ENCODE measurements at places on chromosomes 3 and 15. TPM values are rescaled to one million over a fixed set of nuclear protein-coding genes. Genes with fewer than 3 reads are reported as not detected.
A peak's percentile ranks its signal among the peaks of the same experiment; 100 is the strongest.

The GRM2 gene
- 0.05 TPM for total RNA-seq

DNA sequence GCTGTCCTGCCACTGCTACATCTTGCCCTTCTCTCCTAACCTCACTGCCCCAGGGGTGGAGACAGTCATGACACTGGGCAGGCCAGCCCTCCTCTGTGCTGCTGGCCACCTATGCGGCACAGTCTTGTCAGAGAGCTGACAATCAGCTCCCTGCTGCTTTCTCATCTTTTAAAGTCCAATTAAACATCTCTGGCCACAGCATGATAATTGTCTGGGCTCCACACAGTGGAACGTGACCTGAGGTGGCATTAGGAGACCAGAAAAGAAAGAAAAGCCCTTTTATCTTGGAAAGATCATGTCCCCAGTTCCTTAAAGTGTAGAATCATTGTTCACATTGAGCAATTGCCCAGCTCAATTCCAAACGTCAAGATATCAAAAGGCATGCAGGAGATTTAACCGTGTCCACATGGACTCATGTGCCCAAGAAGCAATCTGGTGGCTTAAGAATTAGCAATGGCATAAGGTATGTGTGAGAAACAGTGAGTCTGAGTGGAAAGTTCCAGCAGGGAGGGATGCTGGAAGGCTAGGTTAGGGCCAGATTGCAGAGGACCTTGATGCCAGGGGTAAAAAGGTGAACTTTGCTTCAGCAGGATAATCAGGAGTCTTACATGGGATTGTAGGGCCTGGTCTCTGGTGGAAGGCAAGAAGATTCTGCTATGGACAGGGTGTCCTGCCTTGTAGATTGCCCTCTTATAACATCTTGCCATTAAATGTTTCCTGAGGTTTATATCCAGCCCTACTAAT is 15.3 kb upstream of the CACNA1D start:
- peak; percentile 78 for DNase-seq

The SLC25A36 gene
- 3.3 TPM for total RNA-seq

DNA sequence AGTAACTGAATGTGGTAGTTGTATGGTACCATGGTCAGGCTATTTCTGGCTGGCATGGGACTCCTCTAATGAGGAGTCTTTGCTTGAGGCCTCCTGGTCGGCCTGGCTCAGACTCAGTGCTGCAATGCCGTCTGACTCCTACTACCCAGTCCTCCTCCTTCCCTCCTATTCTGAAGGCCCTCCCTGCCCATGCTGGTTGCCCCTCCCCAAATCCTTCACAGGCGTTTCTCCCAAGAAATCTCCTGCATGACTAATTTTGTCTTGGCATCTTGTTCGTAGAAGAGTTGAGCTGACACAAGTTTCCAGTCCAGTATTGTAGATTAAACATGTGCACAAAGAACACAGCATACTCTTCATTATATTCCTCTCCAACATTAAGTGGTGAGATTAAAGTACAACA is 115.5 kb downstream of the NFKBIZ start:
- no peak for DNase-seq

GRCh38 chr3:141384575-141384974 is 16.3 kb downstream of the ZBTB38 start:
- DNase-seq, result no peak

- peak; percentile 86 for DNase-seq
Measured at GRCh38 chr3:172159962-172160538, 120.7 kb downstream of the FNDC3B start.

DNA sequence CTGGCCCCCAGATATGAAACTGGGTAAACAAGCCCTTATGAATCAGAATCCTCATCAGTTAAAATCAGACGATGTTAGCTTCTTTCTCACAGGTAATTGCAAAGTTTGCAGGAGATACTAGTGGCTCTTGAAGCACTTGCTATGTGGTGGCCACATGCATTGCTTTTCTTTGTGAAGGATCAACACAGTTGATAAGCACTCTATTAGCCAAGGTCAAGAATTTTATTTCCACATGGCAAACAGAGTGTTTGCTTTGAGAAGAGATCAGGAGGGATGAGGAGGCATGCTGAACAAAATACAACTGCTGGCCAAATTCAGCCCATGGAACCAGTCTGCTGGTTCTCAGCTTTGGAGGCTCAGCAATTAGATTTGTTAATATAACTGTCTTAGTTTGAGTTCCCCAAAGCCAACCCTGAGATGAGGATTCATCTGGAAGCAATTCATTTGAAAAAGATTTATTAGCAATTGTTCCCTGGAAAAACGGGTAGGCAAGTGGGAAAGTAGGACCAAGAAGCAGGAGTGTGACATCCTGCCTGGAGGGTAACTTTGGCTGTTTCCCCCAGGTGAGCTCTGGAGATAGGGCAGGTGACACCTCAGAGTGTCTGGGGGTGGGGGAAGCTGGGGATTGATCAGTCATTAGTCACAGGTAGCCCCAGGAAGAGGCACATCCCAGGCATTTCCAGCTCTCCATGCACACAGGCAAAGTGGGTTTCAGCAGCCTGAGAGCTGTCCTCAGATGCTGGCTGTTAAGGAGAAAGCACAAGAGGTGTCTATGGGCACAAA is 180.3 kb downstream of the ABHD5 start:
- DNase-seq, result no peak

The GPR176 gene
- total RNA-seq, result 0.88 TPM

DNA sequence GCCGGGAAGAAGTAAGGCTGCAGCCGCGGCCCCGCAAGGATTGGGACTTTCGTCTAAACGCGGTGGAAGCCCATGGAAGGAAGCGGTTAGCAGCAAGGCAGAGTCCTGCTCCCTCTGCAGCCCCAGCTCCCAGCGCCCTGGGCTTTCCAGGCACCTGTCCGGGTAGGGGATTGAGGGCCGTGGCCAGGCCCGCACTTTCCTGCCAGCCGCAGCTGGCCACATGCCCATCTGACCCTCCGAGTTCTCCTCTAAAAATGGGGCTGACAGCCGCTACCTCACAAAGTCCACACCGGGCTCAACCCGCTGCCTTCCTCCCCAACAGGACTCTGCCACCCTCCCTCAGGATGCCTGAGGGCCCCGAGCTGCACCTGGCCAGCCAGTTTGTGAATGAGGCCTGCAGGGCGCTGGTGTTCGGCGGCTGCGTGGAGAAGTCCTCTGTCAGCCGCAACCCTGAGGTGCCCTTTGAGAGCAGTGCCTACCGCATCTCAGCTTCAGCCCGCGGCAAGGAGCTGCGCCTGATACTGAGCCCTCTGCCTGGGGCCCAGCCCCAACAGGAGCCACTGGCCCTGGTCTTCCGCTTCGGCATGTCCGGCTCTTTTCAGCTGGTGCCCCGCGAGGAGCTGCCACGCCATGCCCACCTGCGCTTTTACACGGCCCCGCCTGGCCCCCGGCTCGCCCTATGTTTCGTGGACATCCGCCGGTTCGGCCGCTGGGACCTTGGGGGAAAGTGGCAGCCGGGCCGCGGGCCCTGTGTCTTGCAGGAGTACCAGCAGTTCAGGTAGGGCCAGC is 1.9 kb downstream of the NEIL1 start:
- DNase-seq, result no peak

GRCh38 chr15:98805434-98806274 is 157.3 kb downstream of the IGF1R start:
- DNase-seq, result no peak

GRCh38 chr3:29643034-29643425 is 362.2 kb downstream of the RBMS3 start:
- DNase-seq, result no peak

The ACOX2 gene
- 285 TPM for total RNA-seq

The IL5RA gene
- total RNA-seq, result not detected

- peak; percentile 5 for DNase-seq
Measured at GRCh38 chr3:43025423-43025822, 46.3 kb downstream of the GASK1A start.

DNA sequence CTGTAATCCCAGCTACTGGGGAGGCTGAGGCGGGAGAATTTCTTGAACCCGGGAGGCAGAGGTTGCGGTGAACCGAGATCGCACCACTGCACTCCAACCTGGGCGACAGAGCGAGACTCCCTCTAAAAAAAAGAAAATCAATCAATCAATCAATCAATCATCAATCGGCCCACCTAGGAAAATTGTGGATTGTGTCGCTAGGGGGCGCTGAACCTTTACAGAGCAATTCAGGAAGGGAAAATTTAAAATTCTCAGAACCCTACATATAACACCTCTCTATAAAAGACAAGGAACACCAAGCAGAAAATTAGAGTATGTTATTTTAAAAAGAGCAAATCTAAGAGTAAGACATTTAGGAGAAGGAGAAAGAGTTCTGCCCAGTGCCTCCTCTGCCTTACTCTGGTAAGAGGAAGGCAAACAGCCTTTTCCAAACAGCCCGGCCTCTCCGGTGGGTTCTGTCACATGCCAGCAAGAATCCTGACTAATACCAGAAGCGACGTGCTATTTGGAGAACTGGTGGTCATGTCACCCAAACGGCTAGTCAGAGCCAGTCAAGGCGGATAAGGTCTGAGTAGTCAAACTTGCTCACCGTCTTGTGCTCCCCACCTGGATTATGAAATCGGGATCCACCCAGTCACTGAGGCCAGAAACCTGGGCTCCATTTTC is 22.3 kb upstream of the SMCO1 start:
- no peak for DNase-seq

GRCh38 chr3:45988804-45989203 is 6.8 kb downstream of the FYCO1 start:
- no peak for DNase-seq

- no peak for DNase-seq
Measured at GRCh38 chr3:65552434-65552833, 486.3 kb downstream of the MAGI1 start.

- DNase-seq, result no peak
Measured at GRCh38 chr15:51848811-51849210, 19.4 kb downstream of the TMOD3 start.

The ASB14 gene
- not detected for total RNA-seq

DNA sequence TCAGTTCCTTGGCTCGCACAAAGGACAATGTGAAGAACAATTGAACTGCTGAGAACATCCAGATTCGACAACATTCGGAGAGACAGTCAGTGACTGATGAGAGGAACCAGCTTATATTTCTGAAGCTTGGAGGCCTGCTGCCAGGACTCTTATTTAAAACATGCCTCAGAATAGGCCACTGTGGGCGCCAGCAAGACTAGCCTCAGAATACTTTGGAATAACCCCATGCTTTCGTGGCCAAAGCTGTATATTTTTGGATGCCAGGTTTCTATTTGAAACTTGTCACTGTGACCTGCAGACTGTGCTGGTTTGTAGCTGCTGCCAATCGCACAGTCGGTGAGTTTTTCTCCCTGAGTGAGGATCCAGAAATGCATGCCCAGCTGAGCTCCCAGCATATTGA is 129.9 kb upstream of the UBE3A start:
- no peak for DNase-seq

The FSIP1 gene
- not detected for total RNA-seq

The NOP10 gene
- 56.4 TPM for total RNA-seq

GRCh38 chr3:172622916-172623700 is 87.8 kb downstream of the NCEH1 start:
- no peak for DNase-seq

- peak; percentile 75 for DNase-seq
Measured at GRCh38 chr3:112086076-112086854, at the start of gene C3orf52. C3orf52 (plus strand) TSS chr3:112086389; CDS start chr3:112086408, 19 bp downstream.

The LSAMP gene
- 0.28 TPM for total RNA-seq

The GRK7 gene
- not detected for total RNA-seq

- no peak for DNase-seq
Measured at GRCh38 chr3:55409806-55410205, 77.3 kb downstream of the WNT5A start.

The LRTM1 gene
- total RNA-seq, result not detected

GRCh38 chr15:87680208-87680607 is 576.3 kb downstream of the NTRK3 start:
- no peak for DNase-seq

DNA sequence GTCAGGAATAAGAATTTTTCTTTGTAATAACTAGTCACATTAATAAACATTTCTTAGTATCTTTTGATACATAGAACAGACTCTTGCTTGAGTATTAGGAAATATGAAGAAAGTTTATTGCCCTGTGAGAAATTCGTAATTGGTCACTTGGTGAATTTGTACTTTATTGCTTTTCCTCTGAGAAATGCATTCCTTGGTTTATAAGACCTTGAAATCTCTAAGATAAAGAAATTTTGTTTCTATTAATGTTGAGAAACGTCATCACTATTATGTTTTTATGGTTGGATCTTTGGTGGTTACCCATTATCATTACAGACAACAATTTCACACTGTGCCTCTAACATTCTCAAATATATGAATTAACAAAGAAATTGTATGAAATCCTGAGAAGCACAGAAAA is 652.0 kb upstream of the NECTIN3 start:
- DNase-seq, result no peak

- DNase-seq, result no peak
Measured at GRCh38 chr15:62745621-62746225, 296.8 kb upstream of the TPM1 start.

- no peak for DNase-seq
Measured at GRCh38 chr15:45913451-45913850, 278.6 kb downstream of the SQOR start.

- DNase-seq, result no peak
Measured at GRCh38 chr3:24254649-24255048, 240.0 kb downstream of the THRB start.

- DNase-seq, result no peak
Measured at GRCh38 chr3:87900061-87900460, 158.7 kb downstream of the CGGBP1 start.

The GNAT1 gene
- total RNA-seq, result 0.08 TPM

The CLRN1 gene
- not detected for total RNA-seq

The SLC24A5 gene
- not detected for total RNA-seq

GRCh38 chr15:26098801-26099200 is 235.7 kb upstream of the ATP10A start:
- DNase-seq, result no peak

The ZNF774 gene
- total RNA-seq, result 1.4 TPM

The SCN11A gene
- total RNA-seq, result 0.15 TPM

The ZBED2 gene
- total RNA-seq, result 0.20 TPM

DNA sequence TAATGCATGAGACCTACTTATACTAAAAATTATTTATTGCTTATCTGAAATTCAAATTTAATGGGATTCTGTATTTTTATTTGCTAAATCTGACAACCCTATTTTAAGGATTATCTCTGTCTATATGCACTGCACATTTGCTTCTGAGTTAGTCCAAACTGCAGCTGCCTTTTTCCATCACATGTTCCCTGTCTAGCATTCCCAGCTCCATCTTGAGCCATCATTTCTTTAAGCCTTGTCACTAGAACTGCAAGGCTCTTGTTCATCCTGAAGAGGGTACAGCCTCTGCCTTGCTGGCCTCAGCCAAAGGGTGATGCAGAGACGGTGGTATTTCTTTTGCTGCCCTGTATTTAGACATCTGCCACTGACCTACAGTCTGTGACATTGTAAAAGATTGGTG is 125.8 kb upstream of the STT3B start:
- no peak for DNase-seq

- DNase-seq, result no peak
Measured at GRCh38 chr3:4409971-4410573, 57.0 kb downstream of the SUMF1 start.

The FAM3D gene
- total RNA-seq, result 0.13 TPM
